ENCODE measurements at places on chromosomes 5 and 9.
A peak's percentile ranks its signal among the peaks of the same experiment; 100 is the strongest.

DNA sequence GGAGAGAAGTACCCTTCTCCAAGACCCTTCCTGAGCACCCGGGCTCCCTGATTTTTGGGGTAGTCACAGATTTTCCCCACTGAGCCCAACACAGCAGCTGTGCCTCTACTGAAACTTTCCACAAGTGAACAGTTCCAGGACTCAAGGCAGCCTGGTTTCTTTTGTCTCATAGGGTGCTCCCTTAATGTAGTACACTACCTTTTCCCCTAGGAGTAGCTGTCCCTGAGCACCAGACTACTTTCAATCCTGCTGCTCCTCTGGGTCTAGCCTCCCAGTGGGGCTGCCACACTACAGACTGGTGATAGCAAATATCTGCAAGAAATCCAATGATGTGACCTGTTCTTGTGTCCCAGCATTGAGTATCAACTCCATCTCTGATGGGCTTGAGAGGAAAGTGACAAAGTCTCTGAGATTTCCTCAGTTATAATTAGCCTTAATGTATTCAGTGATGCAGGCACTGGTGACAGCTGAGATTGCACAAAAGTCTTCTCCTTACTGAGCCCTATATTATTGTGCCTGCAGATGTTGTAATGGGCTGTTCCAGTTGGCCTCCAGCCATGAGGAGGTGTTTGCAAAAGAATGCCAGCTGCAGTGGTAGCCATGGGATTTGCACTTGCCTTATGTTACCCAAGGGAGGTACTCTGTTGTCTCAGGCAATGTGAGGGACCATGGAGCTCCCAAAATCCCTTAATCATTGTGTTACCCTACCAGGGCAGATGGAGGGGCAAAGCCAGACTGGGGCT is 1802.5 kb downstream of the EFNA5 start:
- no peak for DNase-seq

DNA sequence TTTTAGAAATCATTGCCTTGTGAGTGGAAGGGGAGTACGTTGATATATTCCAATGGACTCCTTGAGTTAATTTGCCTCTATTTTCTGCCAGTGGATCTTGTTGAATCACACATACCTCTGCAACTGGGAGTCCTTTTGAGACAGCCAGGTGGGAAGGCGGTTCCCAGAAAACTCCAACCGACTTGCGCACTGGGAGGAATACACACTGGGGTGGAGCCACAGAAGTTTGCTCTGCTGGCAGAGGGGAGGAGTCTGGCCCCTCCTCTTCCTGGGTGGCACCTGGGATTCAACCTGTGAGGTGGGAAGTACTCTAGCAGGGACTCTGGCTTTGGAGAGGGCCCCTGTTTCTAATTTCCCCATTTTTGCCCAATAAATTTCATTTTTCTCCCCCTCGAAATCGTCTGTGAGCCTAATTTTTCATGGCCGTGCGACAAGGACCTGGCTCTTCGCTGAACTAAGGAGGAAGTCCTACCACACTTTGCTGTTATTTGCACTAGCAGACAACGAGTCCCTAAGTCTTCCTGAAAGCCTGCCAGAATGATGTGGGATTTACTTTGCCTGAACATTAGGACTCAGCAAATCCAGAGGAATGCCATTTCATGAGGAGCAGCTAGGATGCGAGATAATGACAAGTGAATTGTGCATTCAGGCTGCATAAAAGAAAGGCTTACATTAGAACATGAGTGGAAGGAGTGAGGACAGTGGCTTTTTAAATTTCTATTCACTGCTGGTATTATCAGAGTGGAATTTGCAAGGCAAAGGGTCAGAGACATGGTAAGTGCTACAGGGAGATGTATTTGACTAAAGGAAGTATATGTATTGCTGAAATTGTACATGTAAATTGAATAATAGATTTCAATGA is 67.2 kb downstream of the PRLR start:
- no peak for DNase-seq

- DNase-seq = no peak
Measured at GRCh38 chr5:153367466-153367865, 123.0 kb upstream of the GRIA1 start.

GRCh38 chr5:132547269-132547668 is 3.9 kb upstream of the IL5 start:
- no peak for DNase-seq

- DNase-seq = no peak
Measured at GRCh38 chr5:159224471-159224870, 15.1 kb upstream of the RNF145 start.

DNA sequence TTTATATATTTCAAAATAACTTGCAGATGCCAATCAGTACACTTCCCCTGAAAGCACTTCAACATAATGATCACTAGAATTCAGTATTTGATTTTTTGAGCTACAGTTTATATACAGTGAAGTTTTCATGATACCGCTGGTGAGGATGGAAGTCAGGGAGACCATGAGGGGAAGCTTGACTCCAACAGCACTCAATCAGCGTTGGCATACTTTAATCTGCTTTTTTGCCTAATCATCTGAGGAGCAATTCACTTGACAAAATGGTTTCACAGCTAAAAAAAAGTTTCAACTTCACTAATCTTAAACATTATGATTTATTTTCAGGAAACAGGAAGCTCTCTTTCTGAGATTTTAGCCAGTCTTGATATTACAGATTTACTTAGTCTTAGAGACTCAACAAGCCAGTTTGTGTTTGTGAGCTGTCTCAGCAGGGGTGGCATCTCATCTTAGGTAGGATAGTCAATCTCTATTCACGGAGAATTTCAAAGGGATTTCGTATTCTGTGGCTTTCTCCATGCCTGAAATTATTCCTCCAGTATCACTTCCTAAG is 111.4 kb upstream of the ARRDC3 start:
- no peak for DNase-seq

DNA sequence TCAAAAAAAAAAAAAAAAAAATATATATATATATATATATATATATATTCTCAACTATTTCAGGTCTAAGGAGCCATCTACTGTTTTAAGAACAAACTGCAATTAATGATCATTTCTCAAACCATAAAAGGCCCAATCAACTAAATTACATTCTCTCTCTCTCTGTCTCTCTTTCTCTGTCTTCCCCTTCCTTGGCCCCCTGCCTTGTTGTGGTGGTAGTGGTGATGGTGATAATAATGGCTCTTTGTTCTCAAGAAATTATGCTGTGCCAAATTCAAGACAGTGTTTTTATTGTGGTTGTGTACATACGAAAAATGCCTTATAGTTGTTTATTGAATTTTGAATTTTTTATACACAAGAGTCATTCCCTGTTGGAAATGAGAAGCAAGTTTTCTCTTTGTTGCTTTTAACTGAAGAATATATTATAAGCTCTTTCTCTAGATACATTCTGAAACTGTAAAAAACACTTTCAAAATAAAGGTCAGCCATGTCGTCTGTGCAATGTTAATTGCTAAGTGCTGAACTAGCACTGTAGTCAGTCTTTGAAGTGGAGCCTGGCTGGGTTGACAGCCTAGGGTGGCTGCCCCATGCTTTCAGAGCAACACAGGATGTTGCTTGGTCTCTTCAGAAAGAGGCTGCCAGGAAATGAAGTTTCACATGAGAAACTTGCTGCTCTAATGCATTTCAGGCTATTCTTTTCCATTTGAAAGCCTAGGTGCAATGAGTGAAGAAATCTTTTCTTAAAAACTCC is 96.0 kb downstream of the HINT1 start:
- peak; percentile 5 for DNase-seq

DNA sequence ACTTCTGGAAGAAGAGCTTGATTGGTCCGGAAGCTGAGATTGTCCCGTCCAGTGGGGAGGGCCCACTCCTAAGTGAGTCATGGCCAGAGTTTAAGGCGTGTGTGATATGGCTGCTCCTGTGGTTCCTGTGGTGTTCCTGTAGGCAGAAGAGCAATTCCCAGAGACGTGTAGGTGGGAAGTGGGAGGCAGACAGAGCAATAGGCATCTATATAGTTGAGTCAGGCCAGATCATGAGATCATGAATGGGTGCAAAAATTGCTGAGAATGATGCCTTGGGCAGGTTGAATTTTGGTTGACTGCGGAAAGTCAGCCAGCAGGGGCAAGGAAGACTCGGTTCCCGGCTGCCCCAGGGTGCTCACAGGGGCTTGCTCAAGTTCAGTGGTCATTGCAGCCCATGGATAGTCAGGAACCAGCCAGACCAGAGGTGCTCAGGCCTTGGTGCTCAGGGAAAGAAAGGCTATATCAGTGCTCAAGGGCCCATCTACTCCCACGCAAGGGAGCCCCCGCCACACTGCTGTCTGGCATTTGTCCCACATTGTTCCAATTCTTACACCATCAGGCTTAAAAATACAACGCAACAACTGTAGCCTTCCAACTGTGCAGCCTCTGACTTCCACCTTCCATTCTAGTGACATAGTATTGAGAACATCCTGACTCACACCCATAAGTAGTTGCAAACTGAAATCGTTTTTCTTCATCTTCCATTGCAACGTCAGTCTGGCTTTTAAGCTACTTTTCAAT is 21.0 kb upstream of the GSN start:
- DNase-seq = no peak

DNA sequence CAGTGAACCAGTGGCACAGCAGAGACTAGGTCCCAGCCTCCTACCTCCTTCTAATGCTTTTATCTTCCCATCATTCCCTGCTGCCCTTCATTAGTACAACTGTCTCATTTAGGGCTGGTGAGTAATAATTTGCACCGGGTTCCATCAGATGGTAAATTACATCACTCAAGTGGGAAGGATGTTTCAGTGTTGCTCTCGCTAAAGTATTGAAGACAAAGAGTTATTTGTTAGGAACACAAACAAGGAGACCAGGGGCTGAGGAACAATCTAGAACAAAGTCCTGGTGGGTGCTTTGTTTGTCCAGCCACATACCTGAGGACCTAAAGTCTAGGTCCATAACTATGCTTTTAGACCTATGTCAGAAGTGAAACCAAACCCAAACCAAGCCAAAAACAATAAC is 52.4 kb downstream of the SEC61B start:
- no peak for DNase-seq

GRCh38 chr9:124440786-124441185 is 9.5 kb upstream of the ADGRD2 start:
- no peak for DNase-seq

DNA sequence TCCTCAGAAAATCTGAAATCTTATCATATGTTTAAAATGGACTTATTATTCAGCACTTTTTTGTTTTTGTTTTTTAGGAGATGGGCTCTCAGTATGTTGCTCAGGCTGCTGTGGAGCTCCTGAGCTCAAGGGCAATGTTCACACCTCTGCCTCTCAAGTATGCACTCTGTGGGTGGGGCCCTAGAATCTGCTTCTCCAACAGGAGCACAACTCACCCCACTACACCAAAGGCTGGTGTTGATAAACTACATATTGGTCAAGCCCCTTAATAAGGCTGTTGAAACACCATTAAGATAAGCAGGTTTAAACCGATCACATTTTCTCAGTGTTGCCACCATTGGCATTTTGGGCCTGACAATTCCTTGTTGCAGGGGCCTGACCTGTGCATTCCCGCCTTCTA is 131.6 kb downstream of the FANCC start:
- no peak for DNase-seq

DNA sequence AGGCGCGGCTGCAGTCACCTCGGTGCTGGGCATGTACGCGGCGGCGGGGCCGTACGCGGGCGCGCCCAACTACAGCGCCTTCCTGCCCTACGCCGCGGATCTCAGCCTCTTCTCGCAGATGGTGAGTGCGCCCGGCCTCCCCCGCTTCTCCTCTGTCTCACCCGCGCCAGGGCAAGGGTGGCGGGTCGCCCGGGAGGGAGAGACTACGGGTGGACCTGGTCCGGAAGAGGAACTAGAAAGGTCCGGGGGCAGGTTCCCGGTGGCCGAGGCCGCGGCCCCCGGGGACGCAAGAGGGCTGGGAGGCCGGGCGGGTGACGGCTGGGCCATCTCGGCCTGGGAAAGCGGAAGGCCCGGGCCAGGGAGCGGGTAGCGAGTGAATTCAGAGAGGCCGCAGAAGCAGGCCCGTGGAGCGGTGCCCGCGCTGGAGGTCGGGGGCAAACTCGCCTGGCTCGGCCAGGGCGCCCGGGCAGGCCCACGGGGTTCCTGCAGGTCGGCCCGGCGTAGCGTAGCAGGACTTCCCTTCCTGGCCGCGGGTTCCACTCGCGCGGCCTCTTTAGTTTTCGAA is 711 bp downstream of the IRX1 start:
- DNase-seq = no peak

Data from stimulated activated naive B cell treated with anti-CD40 and anti-IgM and Interleukin-4, amounts not matched to agents 10 μg/mL and 1 μg/mL and 100 μg/mL, for 72 hours (primary cell).